ENCODE measurements at places on chromosomes 11 and 22.

DNA sequence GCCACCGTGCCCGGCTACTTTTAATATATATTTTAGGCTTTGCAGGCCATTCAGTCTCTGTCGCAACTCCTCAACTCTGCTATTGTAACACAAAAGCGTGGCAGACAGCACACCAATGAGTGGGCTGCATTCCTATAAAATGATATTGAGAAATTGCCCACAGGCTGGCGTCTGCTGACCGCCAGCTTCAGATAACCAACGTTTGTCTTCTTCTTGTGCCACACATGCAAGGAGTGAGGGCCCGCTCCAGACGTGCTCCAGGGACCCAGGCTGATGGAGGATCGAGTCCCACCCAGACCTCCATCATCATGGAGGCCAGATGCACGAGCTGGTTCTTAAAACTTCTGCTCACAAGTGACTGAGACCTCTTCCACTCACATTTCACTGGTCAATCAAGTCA is 35.4 kb upstream of the LINC01488 start:
- DNase-seq, result no peak

- no peak for DNase-seq
Observed at GRCh38 chr11:118009864-118010737, 23.9 kb downstream of the IL10RA start.

- DNase-seq, result no peak
Observed at GRCh38 chr22:49730656-49731055, 97.0 kb downstream of the BRD1 start.

GRCh38 chr11:122069707-122070360 is 46.2 kb downstream of the BLID start:
- no peak for DNase-seq

DNA sequence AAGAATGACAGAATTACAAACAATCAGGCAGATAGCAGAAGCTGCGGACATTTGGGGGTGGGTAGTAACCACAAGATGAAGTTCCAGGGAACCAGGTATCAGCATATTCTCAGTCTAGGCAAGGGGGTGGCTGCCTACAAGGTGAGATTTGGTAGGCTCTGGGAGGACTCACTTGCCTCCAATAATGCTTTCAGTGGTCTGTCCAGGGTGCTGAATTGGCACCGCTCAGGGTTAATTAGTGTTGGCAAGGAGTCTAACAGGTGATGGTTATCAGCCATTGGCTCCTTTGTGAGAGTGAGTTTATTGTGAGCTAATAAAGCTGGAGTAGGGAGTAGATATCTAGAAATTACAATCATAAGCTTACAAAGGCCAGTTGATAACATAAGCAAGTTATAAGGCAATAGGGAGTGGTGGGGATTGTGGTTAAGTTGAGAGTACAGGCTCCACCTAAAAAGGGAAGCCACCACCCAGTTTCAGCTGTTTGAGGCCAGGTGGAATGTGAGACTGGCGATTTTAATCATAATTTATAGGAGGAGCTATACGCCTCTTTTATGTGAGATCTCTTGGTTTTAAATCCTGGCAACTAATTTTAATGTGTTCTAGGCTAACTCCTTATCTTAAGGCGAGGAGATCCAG is 320.5 kb downstream of the MIAT start:
- DNase-seq, result no peak

DNA sequence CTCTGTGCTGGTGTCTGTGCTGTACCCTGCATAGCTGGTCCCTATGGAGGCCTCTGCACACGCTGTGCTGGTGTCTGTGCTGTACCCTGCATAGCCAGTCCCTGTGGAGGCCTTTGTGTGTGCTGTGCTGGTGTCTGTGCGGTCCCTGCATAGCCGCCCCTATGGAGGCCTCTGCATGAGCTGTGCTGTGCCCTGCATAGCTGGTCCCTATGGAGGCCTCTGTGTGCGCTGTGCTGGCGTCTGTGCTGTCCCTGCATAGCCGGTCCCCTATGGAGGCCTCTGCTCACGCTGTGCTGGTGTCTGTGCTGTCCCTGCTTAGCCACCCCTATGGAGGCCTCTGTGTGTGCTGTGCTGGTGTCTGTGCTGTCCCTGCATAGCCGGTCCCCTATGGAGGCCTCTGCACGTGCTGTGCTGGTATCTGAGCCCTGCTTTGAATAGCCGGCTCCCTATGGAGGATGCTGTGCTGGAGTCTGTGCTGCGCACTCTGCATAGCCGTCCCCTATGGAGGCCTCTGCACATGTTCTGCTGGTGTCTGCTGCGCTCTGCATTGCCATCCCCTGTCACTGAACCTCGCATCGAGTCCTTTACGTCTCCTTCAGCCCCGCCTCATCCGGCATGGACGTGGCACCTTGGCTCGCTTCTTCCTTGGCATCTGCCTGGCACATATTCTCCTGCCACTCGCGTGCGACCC is 6.2 kb downstream of the NADSYN1 start:
- no peak for DNase-seq
